ENCODE measurements at places on chromosomes 2 and 18.

DNA sequence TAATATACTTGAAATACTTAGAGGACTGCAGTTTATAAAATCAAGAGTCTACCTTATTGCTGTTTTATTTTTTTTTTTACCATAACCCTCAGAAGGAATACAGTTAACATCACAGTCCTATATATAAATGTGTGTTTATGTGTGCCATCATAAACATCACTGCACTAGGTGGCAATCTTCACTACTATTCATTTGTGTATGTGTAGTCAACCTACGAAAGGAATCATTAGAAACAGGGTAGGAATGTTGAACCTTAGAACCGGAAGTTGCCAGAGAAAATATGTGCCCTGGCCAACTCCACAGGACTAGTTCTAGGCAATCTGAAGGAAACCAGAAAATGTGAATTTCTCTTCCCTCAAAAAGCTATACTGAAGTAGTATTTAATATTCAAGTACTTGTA, 3.4 kb downstream of the GEN1 start:
- no peak for DNase-seq

DNA sequence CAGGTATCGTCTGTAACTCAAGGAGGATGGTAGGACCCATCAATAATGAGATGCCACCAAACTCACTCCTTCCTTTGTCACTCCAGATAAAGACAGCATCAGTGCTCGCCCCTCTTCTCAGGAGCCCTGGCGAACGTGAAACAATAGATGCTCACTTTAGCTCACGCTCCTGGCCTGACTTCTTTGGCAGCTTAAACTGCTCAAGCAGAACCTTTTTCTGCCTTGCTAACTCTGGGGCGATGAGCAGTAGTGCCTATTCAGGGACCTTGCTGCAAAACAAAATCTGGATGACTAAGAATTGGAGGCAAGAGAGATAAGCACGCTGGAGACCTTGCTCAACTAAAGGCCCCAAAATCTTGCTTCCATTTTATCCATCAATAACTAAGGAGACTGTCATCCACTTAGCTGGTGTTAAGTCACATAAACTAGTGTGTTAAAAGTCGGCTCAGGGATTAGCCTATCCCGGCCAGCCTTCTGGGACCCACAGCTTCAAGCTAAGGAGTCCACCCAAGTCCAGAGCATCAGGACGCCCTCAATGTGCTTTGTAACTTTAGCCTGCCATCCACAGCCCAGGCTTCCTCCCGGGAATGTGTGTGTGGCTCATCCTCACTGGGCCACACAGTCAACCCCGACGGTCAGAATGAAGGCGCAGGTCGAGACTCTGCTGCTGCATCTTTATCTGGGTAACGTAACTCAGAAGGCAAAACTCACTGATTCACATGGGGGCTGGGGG, 38.9 kb downstream of the ZNF516 start:
- no peak for DNase-seq

DNA sequence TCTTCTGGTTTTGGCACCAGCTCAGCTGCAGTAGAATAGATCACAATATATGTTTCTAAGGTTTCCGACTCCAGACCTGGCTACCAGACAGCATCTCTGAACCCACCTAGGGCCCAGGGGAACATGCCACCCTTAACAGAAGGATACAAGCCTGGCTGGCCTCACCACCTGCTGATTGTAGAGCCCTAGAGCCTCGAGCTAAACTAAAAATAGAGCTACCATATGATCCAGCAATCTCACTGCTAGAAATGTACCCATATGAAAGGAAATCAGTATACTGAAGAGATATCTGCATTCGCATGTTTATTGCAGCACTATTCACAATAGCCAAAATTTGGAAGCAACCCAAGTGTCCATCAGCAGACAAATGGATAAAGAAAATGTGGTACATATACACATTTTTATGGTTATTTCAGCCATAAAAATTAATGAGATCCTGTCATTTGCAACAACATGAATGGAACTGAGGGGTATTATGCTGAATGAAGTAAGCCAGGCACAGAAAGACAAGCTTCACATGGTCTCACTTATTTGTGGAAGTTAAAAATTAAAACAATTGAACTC, 242.4 kb upstream of the SLC39A10 start:
- no peak for DNase-seq

DNA sequence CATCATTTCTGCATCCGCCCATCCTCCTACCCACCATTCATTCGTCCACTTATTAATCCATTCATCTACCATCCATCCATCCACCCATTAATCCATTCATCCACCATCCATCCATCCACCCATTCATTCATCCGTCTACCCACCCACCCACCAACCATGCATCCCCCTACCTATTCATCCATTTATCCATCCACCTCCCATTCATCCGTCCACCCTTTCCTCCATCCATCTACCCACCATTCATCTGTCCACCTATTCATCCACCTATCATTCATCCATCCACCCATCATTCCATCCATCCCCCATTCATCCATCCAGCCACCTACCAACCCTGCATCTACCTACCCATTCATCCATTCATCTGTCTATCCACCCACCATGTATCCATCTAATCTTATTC, 83.5 kb upstream of the MCFD2 start:
- DNase-seq, result no peak

GRCh38 chr2:107362993-107363392, 463.7 kb upstream of the RGPD4 start:
- DNase-seq, result no peak

GRCh38 chr2:204282081-204282480, 263.2 kb upstream of the PARD3B start:
- DNase-seq, result no peak
